ENCODE measurements at places on chromosomes 13 and 19.

GRCh38 chr13:27481766-27482165 is 31.4 kb upstream of the MTIF3 start:
- peak; percentile 48 for DNase-seq

DNA sequence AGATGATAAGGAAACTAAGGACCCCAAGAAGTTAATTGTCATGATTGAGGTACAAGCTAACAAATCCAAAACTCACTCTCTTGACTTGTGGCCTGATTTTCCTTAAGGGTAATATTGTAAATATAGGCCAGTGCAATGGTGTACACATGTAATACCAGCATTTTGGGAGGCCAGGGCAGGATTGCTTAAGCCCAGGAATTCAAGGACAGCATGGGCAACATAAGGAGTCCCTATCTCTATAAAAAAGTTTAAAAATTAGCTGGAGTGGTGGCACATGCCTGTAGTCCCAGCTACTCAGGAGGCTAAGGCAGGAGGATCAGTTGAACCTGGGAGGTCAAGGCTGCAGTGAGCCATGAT is 28.7 kb upstream of the GARRE1 start:
- no peak for DNase-seq

DNA sequence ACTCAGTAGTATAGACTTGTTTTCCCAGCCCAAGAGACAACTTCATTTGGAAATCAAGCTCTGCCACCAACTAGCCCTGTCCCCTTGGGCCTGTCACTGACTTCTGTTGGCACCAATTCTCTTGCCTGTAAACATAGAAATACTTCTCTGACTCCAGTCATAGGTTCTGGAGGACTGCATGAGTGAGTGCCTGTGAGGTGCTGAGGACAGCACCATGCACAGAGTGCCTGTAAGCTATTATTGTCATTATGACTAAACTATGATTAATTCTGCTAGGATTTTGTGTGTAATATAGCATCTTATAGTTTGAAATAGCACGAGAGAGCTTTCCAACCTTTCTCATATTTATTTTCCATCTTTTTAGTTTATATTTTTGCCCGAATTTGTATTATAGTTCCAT is 247.9 kb downstream of the MYO16 start:
- DNase-seq: peak; percentile 31

GRCh38 chr19:8398311-8398771 is 8.2 kb downstream of the RAB11B start:
- no peak for DNase-seq

GRCh38 chr19:46828484-46828883 is 22.2 kb downstream of the AP2S1 start:
- no peak for DNase-seq

- no peak for DNase-seq
Observed at GRCh38 chr19:58326501-58326913, 287 bp upstream of the ZSCAN22 start.

DNA sequence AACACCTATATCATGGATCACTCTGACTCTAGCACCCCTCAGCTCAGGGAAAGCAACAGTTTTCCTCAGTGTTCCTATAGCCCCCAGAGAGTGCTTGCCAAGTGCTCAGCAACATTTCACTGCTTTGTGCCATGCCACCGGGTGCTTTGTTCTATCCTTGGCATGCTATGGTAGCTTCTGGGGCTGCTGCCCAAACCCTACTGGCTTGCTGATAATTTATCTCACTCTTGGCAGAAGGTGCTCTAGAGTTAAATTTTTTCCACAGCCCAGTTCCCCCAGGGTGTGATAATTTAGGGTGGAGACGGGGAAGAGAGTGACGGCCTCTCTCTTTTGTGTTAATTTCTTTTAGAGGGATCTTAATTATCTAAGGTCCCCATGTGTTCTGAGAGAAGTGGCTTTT is 12.6 kb upstream of the CSNK1A1L start:
- no peak for DNase-seq

DNA sequence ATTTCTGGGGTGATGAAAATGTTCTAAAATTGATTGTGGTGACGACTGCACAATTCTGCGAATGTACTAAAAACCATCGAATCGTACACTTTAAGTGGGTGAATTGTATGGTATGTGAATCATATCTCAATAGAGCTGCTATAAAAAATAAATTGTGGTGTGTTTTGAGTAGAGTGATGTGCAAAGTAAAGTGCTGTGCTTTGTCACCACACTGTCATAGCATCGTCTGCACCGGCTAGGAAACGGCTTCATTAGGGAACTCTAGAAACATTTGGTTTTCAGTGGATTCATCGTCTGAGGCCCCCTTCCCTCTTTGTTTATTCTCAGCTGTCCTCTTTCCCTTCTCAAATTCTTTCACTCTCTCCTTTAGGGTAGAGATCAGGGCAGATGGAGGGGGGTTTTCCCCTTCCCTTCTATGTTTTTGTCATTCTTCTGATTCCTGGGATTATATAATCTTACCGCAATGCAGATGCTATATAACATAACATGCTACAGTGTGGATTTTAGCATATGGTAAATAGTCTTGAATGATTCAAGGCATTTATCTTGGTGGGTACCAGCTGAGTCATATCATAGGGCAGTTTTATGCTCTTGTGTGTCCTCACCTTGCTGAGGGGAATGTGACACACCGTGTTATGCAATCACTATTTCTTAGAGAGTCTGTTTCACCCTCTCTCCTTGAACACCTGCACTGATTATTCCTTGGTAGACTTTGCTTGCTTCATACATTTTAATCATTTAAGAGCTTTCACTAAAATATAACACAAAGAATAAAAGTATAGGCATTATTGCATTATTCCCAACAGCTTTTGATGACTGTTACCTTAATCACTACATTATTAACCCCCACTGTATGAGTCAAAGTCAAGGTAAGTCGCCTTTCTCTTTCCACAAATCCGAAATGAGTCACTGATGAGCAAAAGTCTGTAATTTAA is 239.4 kb downstream of the DCLK1 start:
- DNase-seq: no peak

DNA sequence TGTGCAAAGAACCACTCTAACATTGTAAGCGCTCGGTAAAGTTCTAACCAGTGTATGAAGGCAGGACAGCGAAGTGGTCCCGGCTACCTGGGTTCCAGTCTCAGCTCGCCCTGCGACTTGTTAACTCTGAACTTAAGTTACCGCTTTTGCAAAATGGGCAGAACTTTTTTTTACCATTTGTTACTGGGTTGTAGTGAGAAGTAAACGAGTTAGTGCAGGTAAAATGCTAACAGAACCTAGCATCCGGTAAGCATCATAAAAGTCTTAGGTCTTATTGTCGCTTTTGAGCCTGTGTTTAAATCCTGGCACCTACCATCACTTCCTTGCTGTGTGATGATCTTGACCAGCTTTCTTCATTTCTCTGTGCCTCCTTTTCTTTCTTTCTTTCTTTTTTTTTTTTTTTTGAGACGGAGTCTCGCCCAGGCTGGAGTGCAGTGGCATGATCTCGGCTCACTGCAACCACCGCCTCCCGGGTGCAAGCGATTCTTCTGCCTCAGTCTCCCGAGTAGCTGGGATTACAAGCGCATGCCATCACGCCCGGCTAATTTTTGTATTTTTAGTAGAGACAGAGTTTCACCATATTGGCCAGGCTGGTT is 734 bp upstream of the TRMT1 start:
- DNase-seq: no peak

GRCh38 chr13:51950722-51951121 is 60.5 kb downstream of the ATP7B start:
- DNase-seq: no peak

DNA sequence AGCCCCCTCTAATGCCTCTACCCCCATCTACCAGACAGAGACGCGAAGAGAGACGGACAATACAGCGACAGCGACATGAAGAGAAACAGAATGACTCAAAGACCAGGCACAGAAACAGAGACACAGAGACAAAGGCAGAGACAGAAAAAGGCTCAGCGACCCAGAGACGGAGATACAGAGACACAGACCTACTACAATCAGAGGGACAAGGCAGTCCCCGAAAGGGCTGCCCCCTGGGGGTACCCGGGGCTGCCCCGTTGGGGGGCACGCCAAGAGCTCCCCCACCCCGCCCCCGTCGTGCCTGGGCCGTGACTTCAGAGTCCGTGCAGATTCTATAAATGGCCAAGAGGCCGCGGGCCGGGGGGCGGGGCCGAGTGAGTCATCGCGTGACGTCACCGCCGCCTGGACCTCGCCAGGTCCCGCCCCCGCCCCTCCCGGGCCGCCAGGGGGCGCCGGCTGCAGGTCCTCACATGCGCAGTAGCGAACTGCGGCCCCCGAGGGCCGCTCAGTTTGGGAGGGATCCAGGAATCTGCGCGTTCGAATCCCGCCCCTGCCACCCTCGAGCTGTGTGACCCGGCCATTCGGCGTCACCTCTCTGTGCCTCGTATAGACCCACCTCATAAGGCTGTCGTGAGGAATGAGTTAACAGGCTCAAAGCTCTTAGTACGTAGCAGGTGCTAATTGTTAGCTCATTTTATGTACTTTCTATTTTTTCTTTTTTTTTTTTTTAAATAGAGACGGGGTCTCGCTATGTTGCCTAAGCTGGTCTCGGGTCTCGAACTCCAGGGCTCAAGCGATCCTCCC is 2.7 kb upstream of the CNN1 start:
- DNase-seq: peak; percentile 98

- no peak for DNase-seq
Observed at GRCh38 chr13:73580513-73581267, 521.9 kb downstream of the KLF5 start.

GRCh38 chr13:99665711-99666110 is 164.4 kb downstream of the TM9SF2 start:
- no peak for DNase-seq

- peak; percentile 56 for DNase-seq
Observed at GRCh38 chr19:55537741-55538111, 793 bp upstream of the SBK2 start.

GRCh38 chr13:27296496-27296895 is 25.9 kb downstream of the RASL11A start:
- no peak for DNase-seq

GRCh38 chr13:29498426-29499040 is 97.0 kb downstream of the SLC7A1 start:
- no peak for DNase-seq

DNA sequence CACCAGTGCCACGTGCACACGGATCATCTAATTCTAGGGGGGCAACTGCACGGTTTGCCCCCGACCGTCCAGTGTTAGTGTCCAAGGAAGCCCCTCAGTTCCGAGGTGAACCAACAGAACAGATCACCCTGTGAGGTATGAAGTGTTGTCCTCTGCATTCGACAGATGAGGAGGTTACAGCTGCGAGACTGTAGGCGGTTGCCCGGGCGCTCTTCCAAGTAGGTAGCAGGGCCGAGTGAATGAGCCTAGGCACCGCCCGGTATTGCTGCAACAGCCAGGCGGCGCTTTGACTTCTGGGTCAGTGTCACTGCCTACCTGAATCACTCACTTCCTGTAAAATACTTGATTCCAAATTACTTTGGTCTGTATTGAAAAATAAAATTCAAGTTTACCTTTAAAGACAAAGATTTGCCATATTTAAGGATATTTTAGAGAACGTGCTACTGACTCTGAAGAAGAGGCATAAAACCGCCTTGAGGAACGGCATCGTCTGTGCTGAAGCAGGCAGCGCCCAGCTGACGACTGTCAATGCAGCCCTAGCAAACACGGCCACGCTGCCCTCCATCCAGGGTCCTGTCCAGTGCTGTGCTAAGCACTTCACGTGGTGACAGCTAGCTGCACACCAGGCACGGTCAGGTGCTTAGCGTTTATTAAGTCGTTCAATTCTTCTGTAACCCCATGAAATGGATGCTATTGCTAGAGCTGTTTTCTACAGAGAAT is 19.3 kb upstream of the RASA3 start:
- DNase-seq: no peak

- no peak for DNase-seq
Observed at GRCh38 chr19:4536798-4537197, 1.8 kb upstream of the PLIN5 start.

DNA sequence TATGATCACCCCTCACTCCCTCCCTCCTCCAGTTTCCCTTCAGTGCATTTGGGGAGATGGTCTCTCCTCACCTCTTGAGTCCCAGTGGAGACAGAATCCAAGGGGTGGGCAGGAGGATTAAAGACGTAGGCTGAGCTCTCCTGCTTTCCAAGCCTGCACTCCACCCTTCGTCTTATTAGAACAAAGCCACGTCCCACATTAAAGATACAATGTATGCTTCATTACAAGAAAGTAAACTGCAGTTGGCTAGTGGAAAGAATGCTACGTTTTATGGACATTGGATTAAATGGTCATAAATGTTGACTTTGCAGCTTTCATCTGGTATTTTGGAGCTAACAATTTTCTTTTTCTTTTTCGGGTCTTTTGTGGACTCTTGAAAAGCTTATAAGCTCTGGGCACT is 1.5 kb upstream of the KLK11 start:
- DNase-seq: no peak

DNA sequence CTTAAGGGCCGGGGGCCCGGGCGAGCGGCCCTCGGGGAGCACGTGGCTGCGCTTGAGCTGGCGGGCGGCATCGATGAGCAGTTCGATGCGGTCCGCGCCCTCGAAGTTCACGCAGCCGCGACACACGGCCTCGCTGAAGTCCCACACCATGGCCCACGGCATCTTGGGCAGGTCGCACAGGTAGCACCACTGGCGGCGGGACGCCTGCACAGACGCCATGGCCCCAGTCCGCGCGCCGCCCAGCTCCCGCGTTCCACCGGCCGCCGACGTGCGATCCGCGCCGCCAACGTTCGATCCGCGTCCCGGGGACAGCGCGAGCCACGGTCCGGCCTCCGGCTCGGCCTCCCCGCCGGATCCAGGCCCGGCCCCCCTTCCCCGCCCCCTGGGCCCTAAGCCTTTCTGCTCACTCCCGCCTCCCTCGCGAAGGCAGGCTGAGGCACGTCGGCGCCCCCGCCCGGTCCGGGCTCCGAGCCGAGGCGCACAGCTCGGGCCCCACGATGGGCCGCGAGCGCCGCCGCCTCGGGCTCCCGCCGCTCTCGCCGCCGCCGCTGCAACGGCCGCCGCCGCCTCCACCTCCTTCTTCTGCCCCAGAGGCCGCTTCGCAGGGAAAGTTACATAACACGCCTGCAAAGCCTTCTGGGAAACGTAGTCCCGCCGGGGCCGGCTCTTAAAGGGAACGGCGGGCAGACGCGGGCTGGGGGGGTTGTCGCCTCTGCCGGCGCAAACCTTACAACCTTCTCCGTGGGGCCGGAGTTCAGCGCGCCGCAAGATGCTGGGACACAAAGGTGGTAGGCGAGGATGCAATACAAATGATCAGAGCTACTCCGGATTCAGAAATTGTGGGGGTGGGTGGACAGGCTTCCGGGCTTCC is at the start of gene IRF2BP1:
Gene IRF2BP1 (minus strand): TSS at position 586 of the 871 bp plus-strand sequence. CDS start 367 bp downstream, at position 219.
- DNase-seq: peak; percentile 94

GRCh38 chr13:62932256-62932883 is 1516.7 kb upstream of the PCDH20 start:
- DNase-seq: no peak

Measured in AG08396 (cell line).